Hematopoietic multipotent progenitor cell treated with erythropoietin and hydrocortisone succinate and interleukin-3 and kit ligand, for 15 days (in vitro differentiated cells): ENCODE measurements at places on chromosomes 12 and 14.

DNA sequence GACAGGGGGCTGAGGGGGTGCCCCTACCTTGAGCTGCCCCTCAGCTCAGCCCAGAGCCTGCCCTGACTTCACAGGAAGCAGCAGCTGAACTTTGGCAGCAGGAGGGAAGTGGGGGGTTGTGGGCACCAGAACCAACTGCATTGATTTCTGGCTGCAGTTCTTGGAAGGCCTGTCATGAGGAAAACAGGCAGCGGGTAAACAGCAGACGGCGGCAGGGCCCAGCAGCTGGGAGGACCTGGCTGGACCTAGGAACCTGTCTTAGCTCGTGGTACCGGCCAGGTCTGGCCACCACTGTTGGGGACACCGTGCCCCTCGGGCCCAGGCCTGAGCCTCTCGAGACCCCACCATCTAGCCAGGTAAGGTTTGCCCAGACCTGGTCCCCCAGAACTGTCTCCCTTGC lies 154.2 kb upstream of the MYL2 start:
- DNase-seq, result no peak

DNA sequence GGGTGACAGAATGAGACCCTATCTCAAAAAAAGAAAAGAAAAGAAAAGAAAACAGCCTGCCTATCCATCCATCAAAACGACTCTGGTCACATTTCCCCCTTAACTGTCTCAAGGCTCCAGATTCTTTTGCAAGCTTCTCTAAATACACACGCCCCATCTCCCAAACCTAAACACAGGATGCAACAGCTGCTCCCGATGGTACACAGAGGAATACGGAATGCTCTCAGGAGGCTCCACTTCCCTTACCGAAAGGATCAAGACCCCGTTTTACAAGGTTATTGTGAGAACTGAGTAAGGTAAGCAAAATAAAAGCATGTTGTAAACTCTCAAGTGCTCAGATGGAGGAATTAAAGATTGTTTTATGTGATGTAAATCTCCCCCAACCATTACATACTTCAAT lies 62.3 kb downstream of the NT5DC3 start:
- no peak for DNase-seq

- DNase-seq, result no peak
Observed at GRCh38 chr12:47825173-47825639, 5.5 kb upstream of the HDAC7 start.

GRCh38 chr12:38159591-38160317 lies 156.8 kb upstream of the ALG10B start:
- no peak for DNase-seq

DNA sequence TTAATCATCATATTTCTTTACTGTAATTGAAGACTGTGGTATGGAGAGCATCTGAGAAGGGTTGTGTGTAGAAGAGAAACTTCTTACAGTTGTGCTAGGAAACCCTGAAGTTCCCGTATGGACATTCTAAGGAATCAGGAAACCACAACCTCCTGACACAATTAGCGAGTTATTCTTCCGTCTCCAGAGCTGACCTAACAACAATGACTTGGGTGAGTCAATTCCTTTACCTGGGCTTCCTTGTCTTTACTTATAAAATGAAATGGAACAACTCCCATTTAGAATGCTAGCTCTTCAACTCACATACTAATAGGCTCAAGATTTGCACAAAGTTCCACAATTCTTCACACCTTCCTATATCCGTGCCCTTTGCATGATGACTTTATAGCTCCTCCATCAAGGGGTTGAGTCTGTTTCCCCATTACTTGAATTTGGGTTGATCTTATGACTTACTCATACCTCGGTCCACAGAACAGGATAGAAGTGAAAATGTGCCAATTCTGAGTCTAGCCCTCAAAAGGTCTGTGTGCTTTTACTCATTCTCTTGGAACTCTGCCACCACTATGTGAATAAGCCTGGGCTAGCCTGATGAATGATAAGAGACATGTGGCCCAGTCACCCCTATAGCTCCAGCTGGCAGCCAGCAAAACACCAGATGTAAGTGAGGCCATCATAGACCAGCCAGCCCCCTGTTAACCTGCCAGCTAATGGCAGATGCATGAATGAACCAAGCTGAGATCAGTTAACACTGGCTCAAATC lies 459.4 kb downstream of the ETNK1 start:
- DNase-seq, result no peak
